ENCODE measurements at places on chromosomes 5 and 9. TPM values are rescaled to one million over a fixed set of nuclear protein-coding genes. Genes with fewer than 3 reads are reported as not detected.

DNA sequence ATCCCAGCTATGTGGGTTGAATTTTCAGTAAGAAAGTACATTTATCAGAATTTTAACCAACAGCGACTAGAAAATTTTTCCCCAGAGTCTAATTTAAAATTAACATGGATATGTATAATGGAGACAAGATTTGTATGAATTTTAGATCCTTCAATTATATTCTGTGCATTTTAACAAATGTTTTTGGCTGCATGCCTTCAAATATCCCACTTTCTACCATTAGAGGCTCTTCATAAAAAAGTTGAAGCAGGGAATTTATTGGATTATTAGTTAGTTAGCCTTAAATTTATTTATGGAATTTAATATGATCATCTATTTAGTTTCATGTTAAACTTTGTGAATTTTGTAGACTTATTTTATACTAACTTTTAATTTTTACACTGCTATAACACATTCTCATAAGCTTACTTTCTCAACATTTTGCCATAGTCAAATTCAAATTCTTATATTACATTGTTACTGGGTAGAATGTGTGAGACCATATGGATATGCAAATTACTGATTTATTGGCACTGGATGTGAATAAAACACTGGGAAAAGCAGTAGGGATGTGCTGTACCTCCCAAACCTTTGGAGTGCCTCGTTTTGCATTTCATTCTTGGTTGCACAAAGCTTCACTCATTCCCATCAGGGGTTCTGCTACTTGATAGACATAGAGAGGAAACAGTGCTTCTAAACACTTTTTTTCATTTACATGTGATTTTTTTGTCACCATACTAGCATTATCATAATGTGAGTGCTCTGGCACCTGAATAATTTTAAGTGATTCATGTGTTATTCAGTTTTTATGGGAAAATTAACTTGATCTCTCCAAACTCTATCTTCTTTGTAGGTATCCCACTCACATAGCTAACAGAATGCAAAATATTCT is 491.8 kb upstream of the COX7C start:
- H3K4me3 ChIP-seq = no peak overlapping the region
- no peaks in the 10 kb centered on the region for H3K4me1 ChIP-seq
- no peaks in the 10 kb centered on the region for H3K27me3 ChIP-seq
- no peaks in the 10 kb centered on the region for H3K36me3 ChIP-seq
- DNase-seq = no peak
- no peak overlapping the region for H3K27ac ChIP-seq

GRCh38 chr9:99399474-99399873 is 177.4 kb downstream of the SEC61B start:
- no peaks in the 10 kb centered on the region for H3K36me3 ChIP-seq
- no peak overlapping the region for H3K4me3 ChIP-seq
- no peaks in the 10 kb centered on the region for H3K27me3 ChIP-seq
- DNase-seq = no peak

GRCh38 chr9:134940236-134941208 is 22.8 kb upstream of the FCN1 start:
- H3K36me3 ChIP-seq = no peaks in the 10 kb centered on the region

DNA sequence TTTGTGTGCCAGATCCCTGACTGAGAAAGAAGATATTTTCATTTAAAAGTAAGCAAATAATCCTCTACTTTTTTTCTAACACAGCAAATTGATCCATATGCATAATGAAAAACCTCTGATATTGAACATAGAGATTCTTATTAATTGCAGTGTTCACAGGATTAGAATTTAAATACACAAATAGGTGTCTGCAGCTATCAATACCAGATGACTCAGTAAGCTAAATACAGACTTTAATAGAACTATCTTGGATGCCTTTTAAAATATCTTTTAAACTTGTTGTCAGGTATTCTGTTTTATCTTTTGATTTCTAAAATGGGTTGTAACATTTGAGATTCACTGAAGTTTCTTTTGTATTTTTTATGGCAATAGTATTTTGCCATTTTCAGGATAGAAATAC is 43.1 kb downstream of the NIPBL start:
- DNase-seq = no peak
- H3K27me3 ChIP-seq = no peaks in the 10 kb centered on the region
- no peak overlapping the region for H3K27ac ChIP-seq

- peak; percentile 68 for DNase-seq
- H3K27me3 ChIP-seq = no peaks in the 10 kb centered on the region
- no peak overlapping the region for H3K4me3 ChIP-seq
- H3K36me3 ChIP-seq = no peaks in the 10 kb centered on the region
- no peak overlapping the region for H3K27ac ChIP-seq
These were observed 51.2 kb downstream of the SLC1A3 start for GRCh38 chr5:36657563-36657995.

GRCh38 chr9:77938163-77938562 is 93.4 kb downstream of the GNAQ start:
- H3K36me3 ChIP-seq = no peaks in the 10 kb centered on the region
- no peak for DNase-seq
- H3K4me3 ChIP-seq = no peak overlapping the region
- H3K4me1 ChIP-seq = no peaks in the 10 kb centered on the region
- no peaks in the 10 kb centered on the region for H3K27me3 ChIP-seq

DNA sequence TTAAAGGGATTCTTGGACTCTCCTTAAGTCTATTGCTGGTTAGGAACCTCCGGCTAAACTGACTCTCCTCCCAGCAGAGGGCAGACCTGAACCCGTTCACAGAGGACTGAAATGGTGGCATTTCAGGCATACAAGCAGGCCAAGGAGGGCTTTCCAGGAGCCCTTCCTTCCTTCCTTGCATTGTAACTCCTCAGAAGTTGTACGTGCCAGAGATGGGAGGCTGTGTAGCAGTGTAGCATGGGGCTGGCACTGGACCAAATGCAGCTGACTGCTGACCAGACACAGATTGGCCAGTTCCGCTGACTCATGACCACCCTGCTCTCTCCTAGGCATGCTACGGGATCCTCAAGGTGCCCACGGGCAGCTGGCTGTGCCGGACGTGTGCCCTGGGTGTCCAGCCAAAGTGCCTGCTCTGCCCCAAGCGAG is 36.4 kb downstream of the JADE2 start:
- no peak overlapping the region for H3K27ac ChIP-seq
- no peaks in the 10 kb centered on the region for H3K27me3 ChIP-seq
- H3K4me3 ChIP-seq = no peak overlapping the region
- no peaks in the 10 kb centered on the region for H3K4me1 ChIP-seq

DNA sequence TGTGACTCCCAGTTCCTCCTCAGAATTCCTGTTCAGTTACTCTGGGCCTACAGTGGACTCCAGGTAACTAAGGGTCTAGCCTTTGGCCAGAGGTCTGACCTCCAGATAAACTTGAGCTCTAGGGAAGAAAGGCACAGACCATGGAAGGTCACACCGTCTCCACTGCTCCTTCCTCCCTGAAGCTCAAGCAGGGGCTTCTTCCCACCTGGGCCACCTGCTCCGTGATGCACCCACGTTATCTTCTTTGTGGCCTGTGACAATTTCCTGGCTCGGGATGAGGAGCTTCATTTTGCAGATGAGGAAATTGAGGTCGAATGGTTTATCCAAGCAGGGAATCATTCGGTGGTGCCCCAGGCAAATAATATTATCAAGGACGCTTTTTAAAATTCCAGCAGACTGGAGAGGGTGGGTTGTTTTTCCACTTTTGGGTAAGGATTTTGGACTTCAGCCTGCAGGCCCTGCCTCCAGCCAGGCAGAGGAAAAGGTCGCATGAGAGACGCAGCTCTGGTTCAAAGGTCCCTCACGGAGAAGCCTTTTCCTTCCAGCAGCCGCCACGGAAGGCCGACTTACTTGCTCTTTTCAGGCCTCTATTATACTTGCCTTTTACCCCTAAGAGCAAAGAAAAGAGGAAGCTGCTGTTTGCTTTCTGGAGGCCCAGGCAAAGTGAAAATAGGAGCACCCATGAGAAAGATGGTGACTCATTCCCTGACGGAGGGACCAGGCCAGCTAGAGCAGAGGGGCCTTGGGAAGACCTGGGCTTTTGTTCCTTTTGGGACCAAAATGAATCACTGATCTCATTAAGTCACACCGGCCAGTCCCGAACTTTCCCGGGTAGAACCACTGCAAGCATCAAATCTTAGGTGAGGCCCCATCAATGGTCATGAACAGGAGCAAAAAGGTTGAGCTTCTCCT is 22.8 kb upstream of the DUSP1 start:
- H3K27me3 ChIP-seq = no peaks in the 10 kb centered on the region
- H3K27ac ChIP-seq = peak overlapping the region; percentile 80
- no peak overlapping the region for H3K4me3 ChIP-seq
- H3K36me3 ChIP-seq = no peaks in the 10 kb centered on the region
- peak; percentile 52 for DNase-seq
- H3K4me1 ChIP-seq = peaks cover 23% of the 10 kb centered on the region

DNA sequence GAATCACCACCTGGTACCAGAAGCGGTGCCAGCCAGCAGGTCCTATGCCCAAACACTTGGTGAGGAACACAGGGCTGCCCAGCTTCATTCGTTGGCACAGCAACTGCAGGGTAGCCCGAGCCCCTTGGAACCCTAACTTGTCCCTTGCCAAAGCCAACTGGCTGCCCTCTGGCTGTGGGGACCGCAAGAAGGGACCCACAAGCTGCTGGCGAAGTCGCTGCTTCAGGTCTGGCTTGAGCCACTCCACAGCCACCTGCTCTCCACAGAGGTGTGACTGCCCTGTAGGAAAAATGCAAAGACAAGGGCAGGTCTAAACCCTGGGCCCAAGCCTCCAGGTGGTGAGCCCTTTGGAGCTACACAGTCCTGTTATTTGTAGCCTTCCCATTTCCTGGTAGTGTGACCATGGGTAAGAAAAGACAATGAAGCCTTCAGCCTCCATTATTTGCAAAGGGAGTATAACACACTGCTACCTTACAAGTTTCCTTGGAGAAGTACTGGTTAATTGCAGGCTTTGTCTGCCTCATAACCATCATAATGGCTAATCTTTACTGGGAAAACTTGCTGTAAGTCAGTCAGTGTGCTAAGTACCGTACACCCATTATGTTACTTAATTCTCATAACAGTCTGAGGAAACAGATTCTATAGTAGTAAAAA is 1.8 kb downstream of the DND1 start:
- DNase-seq = no peak
- peaks cover 5% of the 10 kb centered on the region for H3K4me1 ChIP-seq
- no peak overlapping the region for H3K4me3 ChIP-seq
- H3K36me3 ChIP-seq = no peaks in the 10 kb centered on the region
- H3K27ac ChIP-seq = no peak overlapping the region

GRCh38 chr9:114287001-114287762 is 35.7 kb upstream of the ORM1 start:
- H3K4me1 ChIP-seq = peaks cover 8% of the 10 kb centered on the region
- peak; percentile 37 for DNase-seq
- H3K27ac ChIP-seq = no peak overlapping the region
- H3K36me3 ChIP-seq = no peaks in the 10 kb centered on the region
- H3K4me3 ChIP-seq = no peak overlapping the region
- H3K27me3 ChIP-seq = no peaks in the 10 kb centered on the region

DNA sequence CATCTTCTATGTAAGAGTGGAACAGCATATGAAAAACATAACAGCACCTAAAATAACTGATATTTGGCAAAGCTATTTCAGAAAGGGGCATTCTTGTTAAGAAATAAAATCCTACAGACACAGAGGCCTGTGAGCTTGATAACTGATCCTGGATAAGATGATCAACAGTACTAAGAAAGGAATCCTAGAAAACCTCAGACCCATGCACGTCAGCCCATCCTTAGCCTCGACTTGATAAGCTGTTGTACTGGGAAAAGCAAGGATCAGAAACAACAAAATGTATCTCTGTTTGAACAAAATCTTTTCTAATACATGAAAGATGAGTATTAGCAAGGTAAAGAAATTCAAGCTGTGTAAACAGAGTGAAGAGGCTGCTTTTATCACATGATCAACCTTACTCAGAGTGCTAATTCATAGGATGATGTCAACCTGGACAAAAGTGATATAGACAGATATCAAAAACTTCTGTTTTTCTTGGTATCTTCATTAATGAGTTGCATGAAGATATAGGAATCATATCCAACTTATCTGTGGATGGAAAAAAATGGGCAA is 15.2 kb downstream of the LIFR start:
- H3K27me3 ChIP-seq = no peaks in the 10 kb centered on the region
- DNase-seq = no peak
- no peak overlapping the region for H3K27ac ChIP-seq
- H3K36me3 ChIP-seq = no peaks in the 10 kb centered on the region

DNA sequence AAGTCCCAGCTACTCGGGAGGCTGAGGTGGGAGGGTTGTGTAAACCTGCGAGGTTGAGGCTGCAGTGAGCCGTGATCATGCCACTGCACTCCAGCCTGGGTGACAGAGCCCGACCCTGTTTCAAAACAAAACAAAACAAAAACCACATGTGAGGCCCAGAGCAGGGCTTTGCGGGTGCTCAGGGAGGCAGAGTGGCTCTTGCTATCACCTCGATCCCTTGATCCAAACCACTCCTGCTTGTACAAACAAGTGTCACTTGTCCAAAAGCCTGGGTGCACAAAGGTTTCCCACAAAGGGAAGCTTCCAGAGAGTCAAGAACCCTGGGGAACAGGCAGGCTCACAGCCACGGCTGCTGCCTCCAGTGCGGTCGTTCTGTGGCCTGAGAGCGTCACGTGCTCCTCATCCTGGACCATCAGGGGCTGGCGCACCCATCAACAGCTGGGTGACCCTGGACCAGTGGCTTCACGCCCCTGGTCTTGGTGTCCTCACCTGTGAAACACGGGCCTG is 162.7 kb downstream of the C9orf50 start:
- peak overlapping the region; percentile 78 for H3K27ac ChIP-seq
- no peaks in the 10 kb centered on the region for H3K27me3 ChIP-seq
- no peaks in the 10 kb centered on the region for H3K36me3 ChIP-seq
- no peak overlapping the region for H3K4me3 ChIP-seq
- no peak for DNase-seq

DNA sequence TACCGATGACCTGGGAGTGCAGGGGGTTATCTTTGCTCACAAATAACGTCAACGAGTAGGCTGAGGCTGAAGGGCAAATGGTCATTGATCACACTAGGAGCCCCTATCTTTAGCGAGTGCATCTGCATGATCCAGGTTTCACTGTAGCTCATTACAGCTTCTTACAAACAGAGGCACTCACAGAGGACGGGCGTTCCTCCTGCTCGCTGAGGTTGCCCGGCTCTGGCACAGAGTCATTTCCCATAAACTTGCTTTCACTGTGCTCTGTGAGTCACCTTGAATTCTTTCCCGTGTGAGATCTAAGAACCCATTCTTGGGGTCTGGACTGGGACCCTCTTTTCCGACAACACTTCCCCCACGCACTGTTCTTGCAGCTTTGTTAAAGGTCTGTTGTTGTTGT is 1.9 kb upstream of the PAEP start:
- H3K27ac ChIP-seq = no peak overlapping the region
- no peak for DNase-seq
- H3K27me3 ChIP-seq = no peaks in the 10 kb centered on the region
- H3K36me3 ChIP-seq = no peaks in the 10 kb centered on the region
- H3K4me1 ChIP-seq = no peaks in the 10 kb centered on the region
- H3K4me3 ChIP-seq = no peak overlapping the region

Gene DBH
- total RNA-seq = not detected

Gene CYSRT1
- total RNA-seq = 0.17 TPM

Gene ZMAT2
- total RNA-seq = 40.7 TPM

Gene FOXD4L3
- not detected for total RNA-seq

Gene PRKACG
- total RNA-seq = not detected

Gene CDKN2B
- 1.5 TPM for total RNA-seq

Gene DMRT2
- not detected for total RNA-seq

Gene NINJ1
- 40.6 TPM for total RNA-seq

Gene PSMB7
- total RNA-seq = 98.9 TPM

Gene SLCO6A1
- not detected for total RNA-seq

Gene IFNW1
- total RNA-seq = not detected
